ENCODE measurements at places on chromosomes 6 and 20. TPM values are rescaled to one million over a fixed set of nuclear protein-coding genes. Genes with fewer than 3 reads are reported as not detected.

RIMS4 gene
- total RNA-seq = not detected

GRCh38 chr6:11160199-11160598, 48.7 kb upstream of the ERVFRD-1 start:
- DNase-seq = no peak

GRCh38 chr20:1757606-1758512, 100.3 kb upstream of the SIRPG start:
- no peak for DNase-seq

DNA sequence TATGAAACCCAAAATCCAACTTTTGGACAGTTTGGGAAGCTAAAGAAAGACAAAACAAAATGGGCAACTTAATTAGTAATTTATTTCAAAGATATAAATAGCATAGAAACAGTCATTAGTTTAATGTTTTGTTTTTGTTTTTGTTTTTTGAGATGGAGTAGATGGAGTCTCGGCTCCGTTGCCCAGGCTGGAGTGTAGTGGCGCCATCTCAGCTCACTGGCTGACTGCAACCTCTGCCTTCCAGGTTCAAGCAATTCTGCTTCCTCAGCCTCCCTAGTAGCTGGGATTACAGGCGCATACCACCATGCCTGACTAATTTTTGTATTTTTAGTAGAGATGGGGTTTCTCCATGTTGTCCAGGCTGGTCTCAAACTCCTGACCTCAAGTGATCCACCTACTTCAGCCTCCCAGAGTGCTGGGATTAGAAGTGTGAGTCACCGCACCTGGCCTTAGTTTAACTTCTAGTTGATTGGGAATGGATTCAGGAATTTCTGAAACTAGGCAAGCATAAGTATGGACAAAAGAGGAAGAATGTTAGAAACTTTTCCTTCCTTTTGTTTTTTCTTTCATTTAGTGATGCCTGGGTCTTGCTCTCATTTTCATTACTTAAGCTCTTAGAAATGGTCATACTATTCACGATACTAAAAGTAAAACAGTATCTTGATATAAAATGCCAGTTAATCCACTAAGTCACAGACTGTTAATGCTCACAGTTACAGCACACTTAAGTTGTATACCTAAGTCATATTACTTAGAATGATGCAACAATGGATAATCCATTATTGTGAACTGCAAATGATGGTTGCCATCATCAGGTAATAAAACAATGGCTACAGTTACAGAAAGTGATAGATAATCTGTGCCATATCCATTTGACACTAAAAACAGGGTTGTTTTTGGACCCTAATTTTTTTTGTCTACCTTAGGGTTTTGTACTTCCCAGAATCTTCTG, 8.2 kb downstream of the SENP6 start:
- no peak for DNase-seq

AGPAT1 gene
- 62.3 TPM for total RNA-seq

DNA sequence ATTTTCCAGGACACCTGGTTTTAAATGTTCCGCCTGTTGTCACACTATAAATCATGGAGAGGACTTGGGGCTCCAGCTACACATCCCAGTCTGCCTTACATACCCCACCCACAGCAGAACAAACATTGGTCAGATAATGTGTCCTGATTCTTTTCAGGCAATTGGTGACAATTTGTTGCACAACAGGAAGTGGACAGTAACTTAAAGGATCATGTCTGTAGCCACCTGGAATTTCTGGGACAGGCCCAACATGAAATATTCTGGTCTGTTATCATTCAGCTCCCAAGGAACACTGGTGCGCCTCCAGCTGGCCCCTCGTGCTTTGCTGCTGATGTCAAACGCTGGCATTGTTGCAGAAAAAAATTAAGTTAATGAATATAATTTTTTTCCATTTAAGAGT, 117.2 kb downstream of the SOBP start:
- DNase-seq = no peak

GRCh38 chr6:146224449-146224848, 195.6 kb downstream of the GRM1 start:
- no peak for DNase-seq

DNA sequence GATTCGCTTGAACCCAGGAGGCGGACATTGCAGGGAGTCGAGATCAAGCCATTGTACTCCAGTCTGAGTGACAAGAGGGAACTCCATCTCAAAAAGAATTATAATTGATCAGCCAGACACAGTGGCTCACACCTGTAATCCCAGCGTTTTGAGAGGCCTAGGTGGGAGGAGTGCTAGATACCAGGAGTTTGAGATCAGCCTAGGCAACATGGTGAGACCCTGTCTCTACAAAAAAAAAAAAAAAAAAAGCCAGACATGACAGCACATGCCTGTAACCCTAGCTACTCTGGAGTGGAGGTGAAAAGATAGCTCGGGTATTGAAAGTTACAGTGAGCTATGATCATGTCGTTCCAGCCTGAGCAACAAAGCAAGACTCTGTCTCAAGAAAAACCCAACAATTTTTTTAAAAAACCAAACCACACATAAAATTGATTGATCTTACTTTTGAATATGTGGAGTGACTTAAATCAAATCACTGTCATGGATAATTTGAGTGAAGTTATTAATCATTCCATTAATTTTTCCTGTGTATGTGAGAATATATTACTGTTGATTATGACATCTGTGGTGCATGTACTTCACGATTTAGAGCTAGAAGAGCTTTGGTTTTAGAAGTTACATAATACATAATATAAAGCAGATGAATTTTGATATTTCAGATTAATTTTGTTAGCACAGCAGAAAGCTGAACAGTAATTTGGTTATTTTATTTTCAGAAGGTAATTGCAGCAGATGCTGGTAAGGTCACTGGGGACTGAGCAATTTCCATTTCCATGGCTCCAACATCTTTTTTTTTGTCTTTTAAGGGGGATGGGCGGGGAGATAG, 34.4 kb downstream of the NCOA7 start:
- DNase-seq = no peak

TMEM74B gene
- 4.5 TPM for total RNA-seq

- no peak for DNase-seq
These were observed 3.5 kb downstream of the LHFPL5 start for GRCh38 chr6:35808688-35809087.

OTOR gene
- total RNA-seq = not detected

GRCh38 chr20:47988676-47989075, 203.4 kb upstream of the SULF2 start:
- DNase-seq = no peak

DNA sequence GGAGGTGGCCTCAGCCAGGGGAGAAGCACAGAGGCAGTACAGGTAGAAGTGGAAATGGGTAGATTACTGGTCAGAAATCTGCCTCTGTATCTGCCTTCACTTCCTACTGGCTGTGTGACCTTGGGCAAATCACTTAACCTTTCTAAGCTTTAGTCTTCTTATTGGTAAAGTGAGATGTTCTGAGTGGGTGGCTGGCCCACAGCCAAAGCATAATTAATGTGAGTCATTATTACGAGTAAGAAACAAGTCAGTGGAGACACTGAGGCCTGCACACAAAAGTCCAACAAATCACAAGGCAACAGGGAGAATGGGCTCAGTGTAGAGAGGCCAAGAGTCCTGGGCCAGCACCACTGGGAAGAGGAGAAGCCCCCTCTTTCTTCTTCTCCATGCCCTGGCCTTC, 39.1 kb downstream of the NRN1 start:
- DNase-seq = no peak

BPIFB4 gene
- total RNA-seq = not detected

DNA sequence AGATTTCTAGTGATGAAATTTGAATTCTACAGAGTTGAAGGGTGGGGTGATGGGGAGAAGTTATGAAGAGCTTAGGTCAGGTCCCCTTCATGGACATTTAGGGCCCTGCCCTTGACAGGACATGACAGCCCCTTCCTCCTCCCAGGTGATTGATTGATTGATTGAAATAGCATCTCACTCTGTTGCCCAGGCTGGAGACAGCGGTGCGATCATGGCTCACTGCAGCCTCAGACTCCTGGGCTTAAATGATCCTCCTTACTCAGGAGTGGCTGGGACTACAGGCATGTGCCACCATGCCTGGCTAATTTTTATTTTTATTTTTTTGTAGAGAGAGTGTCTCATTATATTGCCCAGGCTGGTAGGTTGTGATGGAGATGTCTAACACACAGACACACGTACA, 174.0 kb upstream of the RNF24 start:
- no peak for DNase-seq

- no peak for DNase-seq
These were observed 106.9 kb downstream of the JPH2 start for GRCh38 chr20:44080064-44080463.

GRCh38 chr20:60206259-60206658, 248.0 kb downstream of the CDH26 start:
- DNase-seq = peak; percentile 44

Measured in kidney epithelial cell (primary cell).